ENCODE measurements at places on chromosomes 7 and 10.

- DNase-seq: no peak
These were observed 17.6 kb downstream of the SLF2 start for GRCh38 chr10:100930368-100930767.

DNA sequence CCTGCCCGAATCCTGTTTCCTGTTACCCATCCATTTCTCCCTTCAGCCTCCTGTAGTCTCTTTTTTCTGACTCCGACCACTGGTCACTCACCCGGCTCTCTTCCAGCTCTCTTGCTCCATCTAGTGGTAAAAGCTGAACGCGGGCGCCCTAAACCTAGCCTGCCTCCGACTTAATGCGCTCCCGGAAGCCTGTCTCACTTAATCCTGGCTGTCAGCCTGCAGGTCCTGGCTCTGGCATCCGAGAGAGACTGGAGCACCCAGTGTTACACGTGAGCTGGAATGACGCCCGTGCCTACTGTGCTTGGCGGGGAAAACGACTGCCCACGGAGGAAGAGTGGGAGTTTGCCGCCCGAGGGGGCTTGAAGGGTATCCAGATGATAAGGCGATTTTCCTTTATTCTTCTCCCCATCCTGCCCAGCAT is 10.3 kb downstream of the SUMF2 start:
- peak; percentile 63 for DNase-seq

DNA sequence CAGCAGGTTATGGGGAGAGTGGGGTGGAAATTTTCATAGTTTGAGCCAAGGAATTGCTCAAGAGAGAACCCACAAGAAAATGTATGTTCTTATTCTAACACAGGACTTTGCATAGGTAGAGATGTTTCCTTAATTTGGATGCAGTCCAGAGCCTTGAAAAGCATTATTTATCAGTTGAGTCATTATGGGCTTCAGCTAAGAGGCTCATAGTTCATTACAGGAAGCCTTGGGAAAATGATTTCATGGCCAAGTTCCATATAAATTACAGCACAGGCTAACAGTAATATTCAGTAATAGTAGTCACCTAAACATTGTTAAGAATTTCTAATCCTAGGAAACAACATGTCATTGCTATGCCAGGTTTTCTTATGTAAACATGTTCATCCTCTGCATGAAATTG is 131.1 kb upstream of the PTPRZ1 start:
- no peak for DNase-seq

DNA sequence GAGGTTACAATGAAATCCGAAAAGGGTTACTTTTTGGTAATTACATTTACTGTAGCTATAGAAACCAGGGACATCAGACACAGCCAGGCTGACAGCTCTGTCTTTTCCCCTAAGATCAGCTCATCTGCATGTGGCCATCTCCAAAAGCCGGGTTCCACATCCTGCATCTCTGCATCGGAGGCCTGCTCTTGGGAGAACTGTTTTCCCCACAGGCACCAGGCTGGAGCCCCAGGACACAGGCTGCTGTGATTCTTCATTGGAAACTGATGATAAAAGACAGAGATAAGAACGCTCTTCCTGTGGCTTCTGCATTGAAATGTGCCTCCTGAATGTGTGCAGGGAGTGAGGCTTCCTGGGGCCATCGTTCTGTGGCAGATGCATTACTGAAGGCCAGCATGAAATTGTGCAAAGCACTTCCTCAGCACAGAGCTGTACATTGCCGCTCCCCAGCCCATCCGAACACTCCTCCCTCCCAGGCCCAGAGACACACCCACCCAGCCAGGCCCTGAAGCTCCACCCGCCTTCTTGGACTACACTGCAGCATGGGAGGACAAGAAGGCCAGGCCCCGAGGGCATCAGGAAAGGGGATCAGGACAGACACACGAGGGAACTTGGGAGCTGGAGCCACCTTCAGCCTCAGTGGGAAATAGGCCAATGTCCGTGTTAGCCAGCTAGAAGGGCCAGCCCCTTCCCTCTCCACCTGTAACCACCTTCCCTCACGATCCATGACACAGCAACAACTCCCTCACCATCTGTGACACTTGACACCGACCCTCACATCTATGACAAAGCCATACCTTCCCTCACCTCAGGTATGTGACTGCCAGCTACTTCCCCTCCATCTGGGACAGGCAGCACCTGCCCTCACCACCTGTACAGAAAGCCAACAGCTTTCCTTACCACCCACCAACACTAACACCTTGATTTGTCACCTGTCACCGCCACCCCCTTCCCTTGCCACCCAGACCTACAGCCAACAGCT is 113.2 kb downstream of the GRID1 start:
- no peak for DNase-seq

DNA sequence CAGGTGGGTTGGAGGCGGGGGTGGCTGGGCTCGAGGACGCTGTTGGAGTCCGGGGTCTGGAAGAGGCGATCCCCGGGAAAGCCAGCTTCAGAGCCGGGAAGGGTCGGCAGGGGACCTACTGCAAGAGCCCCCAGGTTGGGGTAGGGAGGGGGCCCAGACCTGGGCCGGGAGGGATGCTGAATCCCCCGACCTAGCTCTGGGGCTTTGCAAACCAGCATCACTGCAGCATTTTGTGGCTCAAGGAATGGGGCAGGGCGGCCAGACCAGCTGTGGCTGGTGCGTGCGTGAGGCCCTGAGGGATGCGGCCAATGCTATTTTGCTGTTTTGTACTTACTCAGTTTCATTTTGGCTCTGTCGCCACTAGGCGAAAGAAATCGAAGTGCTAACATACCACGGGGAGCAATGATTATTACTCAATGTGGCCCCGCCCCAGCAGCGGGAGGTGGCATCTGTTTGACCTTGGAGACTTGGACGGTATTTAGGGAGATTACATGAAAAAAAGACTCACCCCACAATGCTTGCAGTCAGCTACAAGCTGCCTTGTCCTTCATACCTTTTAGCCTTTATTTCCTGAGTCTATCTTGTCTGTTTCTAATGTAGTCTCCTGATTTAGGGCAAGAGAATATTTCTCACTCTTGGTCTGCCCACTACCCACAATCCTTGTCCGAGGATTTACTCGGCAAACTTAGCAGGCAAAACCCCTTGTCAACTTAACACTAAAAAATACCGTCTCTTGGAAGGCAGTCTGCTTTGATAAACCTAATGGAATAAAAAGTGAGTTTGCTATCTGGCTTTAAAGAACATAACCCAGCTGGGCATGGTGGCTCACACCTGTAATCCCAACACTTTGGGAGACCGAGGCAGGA is 16.2 kb downstream of the HSPB1 start:
- DNase-seq: peak; percentile 62

DNA sequence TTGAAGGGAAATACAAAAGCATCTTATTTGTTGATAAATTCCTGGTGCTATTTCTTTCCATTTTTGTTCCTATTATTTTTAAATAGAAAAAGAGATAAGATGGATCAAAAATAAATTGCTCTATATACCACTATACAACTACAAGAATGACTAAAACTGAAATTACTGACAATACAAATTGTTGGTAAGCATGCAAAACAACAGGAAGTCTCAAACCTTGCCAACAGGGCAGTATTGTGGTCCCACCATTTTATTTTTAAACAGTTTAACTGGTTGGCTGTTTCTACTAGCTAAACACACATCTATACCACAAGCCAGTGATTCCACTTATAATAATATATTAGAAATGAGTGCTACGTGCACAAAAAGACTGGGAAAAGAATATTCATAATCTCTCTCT is 213.0 kb downstream of the JAZF1 start:
- DNase-seq: no peak

- no peak for DNase-seq
These were observed 64.8 kb upstream of the PAPSS2 start for GRCh38 chr10:87594864-87595263.

GRCh38 chr10:10855151-10855581 is 162.5 kb upstream of the CELF2 start:
- DNase-seq: no peak

GRCh38 chr7:96224685-96225084 is 97.2 kb downstream of the SLC25A13 start:
- DNase-seq: no peak

GRCh38 chr7:51198654-51199053 is 118.0 kb downstream of the COBL start:
- peak; percentile 3 for DNase-seq

- DNase-seq: no peak
These were observed 26.6 kb downstream of the RBM17 start for GRCh38 chr10:6115411-6115810.

DNA sequence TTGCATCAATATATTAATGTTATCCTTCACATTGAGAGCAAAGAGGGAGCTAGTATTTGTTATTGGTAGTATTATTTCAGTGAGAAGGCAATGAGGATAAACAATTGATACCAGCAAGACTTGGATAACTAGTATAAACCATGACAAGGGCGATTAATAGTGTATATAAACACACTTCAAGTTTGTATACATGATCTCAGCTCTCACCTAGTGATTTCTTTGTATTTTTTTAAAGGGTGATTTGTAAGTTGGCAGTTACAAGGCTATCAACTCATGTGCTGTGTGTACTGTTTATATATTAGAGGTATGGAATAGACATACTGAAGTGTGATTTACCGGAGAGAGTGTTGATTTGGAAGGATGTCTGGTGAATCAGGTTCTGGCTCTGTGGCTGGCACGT is 88.0 kb downstream of the SNX10 start:
- no peak for DNase-seq

- no peak for DNase-seq
These were observed 188.4 kb upstream of the CACNA2D1 start for GRCh38 chr7:82631998-82632397.

GRCh38 chr10:124076148-124076733 is 17.2 kb downstream of the CHST15 start:
- no peak for DNase-seq

- no peak for DNase-seq
These were observed 136.9 kb upstream of the PRSS1 start for GRCh38 chr7:142612237-142612881.

DNA sequence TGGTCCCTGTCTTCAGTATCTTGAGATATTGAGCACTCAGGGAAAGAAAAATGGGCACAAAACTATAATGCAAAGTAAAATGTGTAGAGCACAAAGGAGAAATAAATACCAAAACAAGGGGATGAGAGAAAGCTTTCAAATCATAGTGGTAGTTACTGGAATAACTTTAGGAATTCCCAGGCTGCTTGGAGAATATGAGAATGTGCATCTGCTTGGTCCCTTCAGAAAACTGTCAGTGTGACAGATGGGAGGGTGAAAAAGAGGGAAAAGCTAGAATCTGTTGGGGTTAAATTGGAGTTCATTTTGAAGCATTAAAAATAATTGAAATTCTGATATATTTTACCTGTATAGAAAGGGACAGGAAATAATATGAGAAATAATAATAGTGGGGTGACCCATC is 15.3 kb downstream of the ST7 start:
- DNase-seq: no peak

DNA sequence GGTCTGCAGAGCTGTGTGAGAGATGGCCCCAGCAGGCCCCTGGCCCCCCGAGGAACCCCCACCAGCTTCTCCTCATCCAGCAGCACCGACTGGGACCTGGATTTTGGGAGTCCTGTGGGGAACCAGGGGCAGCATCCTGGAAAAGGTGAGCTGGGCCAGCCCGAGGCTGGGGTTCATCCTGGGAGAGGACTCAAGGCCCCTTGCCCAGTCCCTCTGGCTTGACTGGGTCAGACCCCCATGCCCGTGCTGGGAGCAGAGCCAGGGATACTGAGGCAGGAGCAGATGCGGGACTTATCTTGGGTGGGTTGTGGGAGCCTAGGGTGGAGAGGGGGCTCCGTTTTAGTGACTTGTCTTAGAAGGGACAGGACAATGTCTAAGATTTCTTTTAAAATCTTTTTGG is 47.5 kb downstream of the ZNF467 start:
- no peak for DNase-seq

DNA sequence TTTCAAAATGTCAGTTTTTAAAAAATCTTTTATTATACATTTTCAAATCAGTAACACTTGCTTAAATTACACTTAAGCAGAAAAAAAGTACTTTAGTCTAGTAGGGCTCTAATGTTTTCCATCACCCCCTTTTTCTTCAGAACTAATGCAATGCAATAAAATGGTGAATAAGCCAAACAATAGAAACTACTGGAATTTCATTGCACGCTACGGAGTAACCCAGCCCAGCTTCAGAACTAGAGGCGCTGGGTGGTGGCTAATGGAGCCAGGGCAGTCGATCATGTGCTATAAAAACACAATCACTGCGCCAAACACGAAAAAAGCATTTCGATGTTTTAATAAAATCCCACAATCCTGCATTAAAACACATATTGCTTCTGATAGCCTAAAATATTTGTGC is 59.9 kb upstream of the ODAD2 start:
- DNase-seq: no peak

GRCh38 chr7:64997927-64998391 is 7.1 kb upstream of the ZNF117 start:
- no peak for DNase-seq

GRCh38 chr10:100766693-100767421 is 21.5 kb downstream of the PAX2 start:
- DNase-seq: no peak

- no peak for DNase-seq
These were observed 89.8 kb upstream of the FGL2 start for GRCh38 chr7:77289387-77289786.

GRCh38 chr7:100975371-100975821 is 6.0 kb downstream of the MUC12 start:
- no peak for DNase-seq

GRCh38 chr7:85103962-85104361 is 82.9 kb downstream of the SEMA3D start:
- DNase-seq: no peak

GRCh38 chr7:6344278-6344677 is 71.9 kb upstream of the CYTH3 start:
- DNase-seq: no peak

DNA sequence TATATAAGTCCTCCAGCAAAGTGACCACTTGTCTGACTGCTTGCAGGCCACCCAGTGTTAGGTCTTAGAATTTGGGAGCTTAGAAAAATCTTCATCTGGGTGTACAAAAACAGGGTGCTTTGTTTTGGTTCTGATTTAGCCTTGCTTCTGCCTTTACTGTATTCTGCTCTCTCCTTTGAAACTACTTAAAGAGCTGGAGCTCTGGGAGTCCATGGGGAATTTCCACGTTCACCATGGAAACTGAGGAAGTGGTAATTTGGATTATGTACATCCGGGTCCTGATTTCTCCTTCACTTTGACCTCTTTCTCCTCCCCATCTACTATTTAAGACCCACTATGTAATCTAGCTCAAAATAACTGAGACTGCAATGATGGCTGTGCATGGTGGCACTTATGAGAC is 103.0 kb downstream of the JAZF1 start:
- DNase-seq: no peak

Data from COR-L47 (cell line).